ENCODE measurements at places on chromosomes 1 and 21. TPM values are rescaled to one million over a fixed set of nuclear protein-coding genes. Genes with fewer than 3 reads are reported as not detected.

DNAJC6 gene
- total RNA-seq: 6.0 TPM

CLCA2 gene
- total RNA-seq: 0.07 TPM

GRCh38 chr1:49351768-49352167 is 575.1 kb upstream of the BEND5 start:
- no peak for DNase-seq

HSPA6 gene
- total RNA-seq: 0.22 TPM

All from WTC11 (cell line).